Stimulated activated CD4-positive, alpha-beta T cell treated with anti-CD3 and anti-CD28 coated beads, TNF-alpha, amount 100 ng/mL, for 4 hours (primary cell): ENCODE measurements at places on chromosomes 3 and 15.

DNA sequence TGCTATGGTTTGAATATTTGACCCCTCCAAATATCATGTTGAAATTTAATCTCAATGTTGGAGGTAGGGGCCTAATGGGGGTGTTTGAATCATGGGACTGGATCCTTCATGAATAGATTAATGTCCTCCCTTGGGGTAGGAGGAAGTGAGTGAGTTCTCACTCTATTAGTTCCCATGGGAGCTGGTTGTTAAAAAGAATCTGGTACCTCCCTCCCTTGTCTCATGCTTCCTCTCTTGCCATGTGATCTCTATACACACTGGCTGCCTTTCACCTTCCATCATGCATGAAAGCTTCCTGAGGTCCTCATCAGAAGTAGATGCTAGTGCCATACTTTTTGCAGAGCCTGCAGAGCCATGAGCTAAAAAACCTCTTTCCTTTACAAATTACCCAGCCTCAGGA lies 177.7 kb upstream of the MCTP2 start:
- no peak for DNase-seq

- no peak for DNase-seq
Measured at GRCh38 chr3:85800676-85801075, 841.9 kb downstream of the CADM2 start.

- DNase-seq, result no peak
Measured at GRCh38 chr3:57892423-57892822, 115.8 kb upstream of the FLNB start.

DNA sequence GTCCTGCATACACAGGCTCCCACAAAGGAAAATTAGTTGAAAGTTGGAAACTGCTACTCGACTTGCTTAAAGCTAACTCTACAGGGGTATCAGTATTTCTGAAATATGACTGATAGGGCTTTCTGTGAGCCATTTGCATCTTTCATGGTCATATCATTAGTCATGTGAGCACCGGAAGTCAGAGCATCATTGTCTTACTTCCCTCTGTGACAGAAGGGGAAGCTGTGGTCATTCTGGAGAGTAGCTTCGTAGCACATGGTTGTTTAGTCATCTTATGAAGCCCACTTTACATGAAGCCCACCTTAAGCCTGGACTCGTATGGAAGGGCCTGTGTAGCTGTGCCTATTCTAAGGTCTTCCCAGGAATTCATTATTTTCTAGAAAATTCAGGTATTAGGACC lies 69.0 kb downstream of the COL6A5 start:
- DNase-seq, result no peak

- no peak for DNase-seq
Measured at GRCh38 chr15:100112061-100112420, 229.7 kb downstream of the ADAMTS17 start.

- DNase-seq, result no peak
Measured at GRCh38 chr15:49290191-49290590, 120.1 kb downstream of the GALK2 start.

- DNase-seq, result no peak
Measured at GRCh38 chr3:142507241-142507640, 59.4 kb upstream of the XRN1 start.

DNA sequence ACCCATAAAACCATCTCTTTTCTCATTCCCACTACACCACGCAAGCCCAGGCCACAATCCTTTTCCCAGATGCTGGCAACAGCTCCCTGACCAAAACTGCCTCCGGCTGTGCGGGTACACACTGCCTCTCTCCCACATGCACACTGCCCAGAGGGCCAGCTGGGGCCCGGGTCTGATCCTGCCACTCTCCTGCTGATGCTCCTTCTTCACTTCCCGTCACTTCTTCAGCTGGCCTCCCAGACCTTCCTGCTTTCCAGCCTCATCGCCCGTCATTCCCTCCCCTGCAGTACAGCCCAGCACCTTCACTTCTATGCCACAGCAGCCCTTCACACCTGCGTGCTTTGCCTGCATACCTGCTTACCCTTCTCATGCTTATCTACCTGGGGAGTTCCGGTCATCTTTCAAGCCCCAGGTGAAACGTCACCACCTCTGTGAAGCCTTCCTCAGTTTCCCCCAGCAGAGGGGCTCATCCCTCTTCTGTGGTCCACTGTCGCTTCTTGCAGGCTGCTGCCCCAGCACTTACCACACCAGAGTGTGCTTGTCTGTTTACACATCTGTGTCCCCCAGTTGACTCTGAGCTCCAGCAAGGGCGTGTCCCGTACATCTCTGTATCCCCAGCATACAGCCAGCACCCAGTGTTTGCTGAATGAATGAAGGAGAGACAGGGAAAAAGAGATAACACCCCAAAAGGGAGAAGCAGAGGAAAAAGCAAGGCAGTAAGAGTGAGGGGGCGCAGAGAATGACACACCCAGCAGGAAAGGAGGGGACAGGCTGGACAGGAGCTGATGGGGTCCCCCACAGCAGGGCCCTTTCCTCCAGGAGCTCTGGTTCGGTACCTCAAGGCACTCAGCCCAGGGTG lies 22.2 kb downstream of the GRAMD2A start:
- no peak for DNase-seq

GRCh38 chr3:48157202-48157840 lies 30.9 kb downstream of the CDC25A start:
- DNase-seq, result no peak

GRCh38 chr3:86073799-86074198 lies 917.1 kb downstream of the VGLL3 start:
- DNase-seq, result no peak

DNA sequence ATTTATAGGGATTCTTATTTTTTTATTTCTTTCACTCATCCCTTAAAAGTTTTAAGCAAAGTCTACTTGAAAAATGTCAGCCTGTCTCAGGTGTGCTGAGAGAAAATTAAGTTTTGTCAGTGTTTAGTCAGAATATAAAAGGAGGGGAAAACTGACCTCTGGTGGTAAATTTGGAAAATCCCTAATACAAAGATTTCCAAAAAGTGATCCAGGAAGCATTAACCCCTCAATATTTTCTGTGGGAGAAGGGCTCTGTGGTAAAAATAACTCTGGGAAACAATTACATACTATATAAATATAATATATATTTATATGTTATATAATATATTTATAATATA lies 41.0 kb upstream of the FRMD4B start:
- no peak for DNase-seq

DNA sequence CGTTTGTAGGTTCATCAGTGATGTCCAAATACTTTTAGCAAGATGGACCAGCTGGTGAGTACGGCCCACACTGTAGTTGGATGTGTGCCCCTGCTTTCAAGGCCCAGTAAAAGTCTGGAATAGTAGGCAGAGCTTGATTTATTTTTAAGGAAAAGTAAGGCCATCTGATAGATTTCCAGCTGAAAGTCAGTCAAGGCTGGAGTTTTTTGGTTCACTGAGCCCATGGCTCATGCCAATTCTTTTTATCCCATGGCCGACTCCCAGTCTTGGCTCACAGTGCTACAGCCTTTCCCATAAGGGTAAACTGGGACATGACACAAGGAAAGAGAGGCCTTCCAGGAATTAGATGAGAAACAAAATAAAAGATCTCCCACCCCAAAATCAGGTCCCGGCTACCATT lies 13.5 kb downstream of the CCDC80 start:
- no peak for DNase-seq

DNA sequence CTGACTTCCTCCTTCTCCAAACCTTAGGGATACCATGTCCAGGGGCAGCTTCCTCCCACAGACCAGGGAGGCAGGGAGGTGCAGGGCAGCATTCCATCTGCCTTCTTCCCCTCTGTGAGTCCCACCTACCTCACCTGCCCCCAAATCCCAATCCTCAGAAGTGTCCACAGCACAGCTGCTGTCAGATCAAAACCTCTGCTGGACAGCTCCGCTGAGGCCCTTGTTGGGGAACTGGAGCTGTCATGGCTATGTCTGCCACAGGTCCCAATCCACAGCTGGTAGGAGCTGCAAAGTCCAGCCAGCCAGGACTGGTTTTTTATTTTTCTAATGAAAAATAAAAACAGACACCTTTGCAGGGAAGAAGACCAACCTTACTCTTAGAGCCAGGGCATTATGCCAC lies 40.7 kb upstream of the TBC1D21 start:
- DNase-seq, result no peak

DNA sequence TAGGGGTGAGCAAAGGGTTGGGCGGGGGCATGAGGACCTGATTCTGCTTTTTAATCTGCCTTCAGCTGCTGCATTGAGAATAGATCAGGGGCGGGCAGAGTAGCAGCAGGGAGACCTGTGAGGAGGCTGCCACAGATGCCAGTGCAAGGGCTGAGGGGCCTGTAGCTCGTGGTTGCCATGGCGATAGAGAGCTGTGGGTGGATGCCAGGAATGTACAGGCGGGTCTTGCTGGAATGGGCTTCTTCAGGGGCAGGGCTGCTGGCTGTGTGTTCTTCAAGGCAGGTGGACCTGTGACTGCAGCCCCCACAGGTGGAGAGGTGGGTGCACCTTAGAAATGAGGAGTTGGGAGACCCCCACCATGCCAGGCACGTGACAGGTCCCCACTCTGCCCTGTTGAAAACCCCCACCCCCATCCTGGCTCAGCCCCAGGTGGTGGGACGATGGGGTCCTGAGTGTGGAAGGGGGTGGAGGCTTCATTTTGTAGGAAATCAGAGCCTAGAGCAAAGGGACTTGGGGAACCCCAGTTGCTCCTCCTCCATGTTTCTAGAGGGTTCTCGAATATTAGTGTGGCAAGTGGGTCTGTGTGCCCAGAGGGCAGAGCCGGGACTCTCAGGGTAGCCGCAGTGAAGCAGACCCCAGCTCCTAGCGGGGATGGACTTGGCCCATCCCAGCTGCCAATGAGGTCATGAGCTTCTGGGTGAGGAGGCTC lies 38.3 kb downstream of the SLC6A6 start:
- no peak for DNase-seq

GRCh38 chr3:179146911-179147513 lies 1.1 kb upstream of the PIK3CA start:
- DNase-seq, result peak; percentile 6

DNA sequence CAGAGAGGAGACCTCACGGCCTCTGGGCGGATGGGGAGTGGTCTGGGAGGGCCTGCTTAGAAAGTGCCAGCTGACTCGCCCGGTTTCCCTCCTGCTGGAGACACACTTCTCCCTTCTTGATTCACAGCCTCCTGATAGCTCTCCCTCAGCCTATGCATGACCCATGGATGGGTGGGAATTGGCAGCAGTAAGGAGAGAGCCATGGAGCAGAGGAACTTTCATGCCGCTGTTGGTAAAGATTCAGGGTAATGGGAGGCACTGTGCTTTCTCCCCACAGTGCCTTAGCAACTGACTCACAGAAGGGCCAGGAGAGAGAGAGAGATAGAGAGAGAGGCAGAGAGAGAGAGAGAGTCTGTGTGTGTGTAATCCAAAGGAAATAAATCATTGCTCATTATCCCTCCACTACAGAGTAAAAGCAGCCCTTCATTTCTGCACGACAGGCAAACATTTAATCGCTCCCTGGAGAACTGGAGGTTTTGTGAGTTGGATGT lies 82.8 kb downstream of the SEMA5B start:
- no peak for DNase-seq

DNA sequence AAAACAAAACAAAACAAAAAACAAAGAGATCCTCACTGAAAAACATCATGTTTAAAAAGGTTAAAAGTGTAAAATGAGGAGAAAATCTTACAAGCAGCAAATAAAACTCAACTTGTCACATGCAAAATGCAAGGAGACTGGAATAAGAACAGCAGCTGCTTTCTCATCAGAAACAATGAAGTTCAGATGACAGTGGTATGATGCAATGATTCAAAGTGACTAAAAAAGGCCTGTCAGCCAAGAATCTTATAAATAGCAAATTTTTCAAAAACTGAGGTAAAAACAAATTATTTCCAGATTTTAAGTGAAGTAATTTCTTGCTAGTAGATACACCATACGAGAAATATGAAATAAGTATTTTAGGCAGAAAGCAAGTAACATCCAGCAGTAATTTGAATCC lies 68.6 kb upstream of the EPHA3 start:
- no peak for DNase-seq

DNA sequence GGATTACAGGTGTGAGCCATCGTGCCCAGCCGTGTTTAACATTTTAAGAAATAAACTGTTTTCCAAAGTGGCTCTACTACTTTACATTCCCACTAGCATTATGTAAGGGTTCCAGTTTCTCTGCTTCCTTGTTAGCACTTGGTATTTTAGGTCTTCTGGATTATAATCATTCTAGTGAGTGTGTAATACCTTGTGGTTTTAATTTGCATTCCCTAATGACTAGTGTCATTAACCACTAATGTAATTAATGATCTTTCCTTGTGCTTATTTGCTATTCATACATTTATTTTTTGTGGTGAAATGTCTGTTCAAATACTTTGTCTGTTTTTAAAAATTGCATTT lies 30.7 kb downstream of the ARIH2 start:
- DNase-seq, result no peak

DNA sequence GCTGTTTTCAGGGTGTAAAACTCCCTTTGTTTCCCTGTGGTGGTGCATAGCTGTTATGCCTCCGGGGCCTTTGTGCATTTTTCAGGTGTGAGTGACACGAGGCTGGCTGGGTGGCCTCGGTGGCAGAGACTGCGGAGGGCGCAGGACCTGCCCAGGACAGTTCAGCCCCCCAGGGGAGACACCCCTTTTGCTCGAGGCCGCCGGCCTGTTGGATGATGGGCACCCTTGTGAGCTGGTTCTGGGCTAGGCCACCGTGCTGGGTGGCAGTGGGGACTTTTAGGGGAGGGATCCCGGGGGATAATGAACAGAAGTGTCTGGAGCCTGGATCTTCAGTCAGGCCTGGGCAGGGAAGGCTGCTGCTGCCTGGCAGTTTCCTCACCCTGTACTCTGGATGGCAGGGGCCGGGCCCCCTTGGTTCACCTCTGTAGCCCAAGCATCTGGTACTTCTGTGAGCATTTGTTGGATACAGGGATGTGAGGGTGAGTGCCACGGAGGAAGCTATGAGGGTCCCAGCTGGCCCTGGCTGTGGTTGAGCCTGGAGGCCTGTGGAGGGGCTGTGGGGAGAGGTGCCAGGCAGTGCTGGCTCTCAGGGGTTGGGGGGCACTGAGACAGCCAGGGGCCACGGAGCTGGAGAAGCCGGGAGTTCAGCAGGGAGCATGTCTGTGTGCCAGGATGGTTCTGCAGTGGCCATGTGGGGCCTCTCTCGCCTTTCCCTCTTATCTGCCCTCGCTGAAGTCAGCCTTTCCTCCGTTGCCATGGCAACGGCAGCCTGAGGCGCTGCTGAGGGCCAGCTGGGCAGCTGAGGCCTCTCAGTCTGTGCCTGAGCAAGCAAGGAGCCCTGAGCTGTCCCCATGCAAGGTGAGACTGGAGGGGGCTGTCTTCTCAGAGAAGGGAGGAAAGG lies 49.0 kb downstream of the KY start:
- no peak for DNase-seq

- no peak for DNase-seq
Measured at GRCh38 chr3:73516631-73517030, 108.1 kb downstream of the PDZRN3 start.

DNA sequence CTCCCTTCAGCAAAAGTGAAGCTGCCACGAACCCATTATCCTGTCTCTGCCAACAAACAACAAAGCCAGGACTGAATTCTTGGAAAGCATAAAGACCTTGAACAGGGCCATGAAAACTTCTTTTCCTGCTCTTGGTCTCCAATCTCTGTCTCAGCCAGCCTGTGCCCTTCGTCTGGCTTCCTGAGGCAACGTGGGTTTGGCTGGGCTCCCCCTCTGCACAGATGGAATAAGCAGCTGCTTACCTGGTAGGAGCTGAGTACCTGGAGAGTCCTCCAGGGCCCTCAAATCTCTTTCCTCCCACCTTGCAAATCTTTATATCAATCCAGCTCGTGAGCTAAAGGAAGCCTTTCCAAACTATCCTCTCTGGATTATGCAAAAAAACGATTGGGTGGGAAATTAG lies 97.6 kb upstream of the PSMD6 start:
- no peak for DNase-seq

- no peak for DNase-seq
Measured at GRCh38 chr3:190238871-190239270, 83.4 kb downstream of the CLDN1 start.
